ENCODE measurements at places on chromosomes 11 and 22.
A peak's percentile ranks its signal among the peaks of the same experiment; 100 is the strongest.

- peak; percentile 56 for DNase-seq
These were observed 48.4 kb downstream of the DDX10 start for GRCh38 chr11:108713076-108713790.

DNA sequence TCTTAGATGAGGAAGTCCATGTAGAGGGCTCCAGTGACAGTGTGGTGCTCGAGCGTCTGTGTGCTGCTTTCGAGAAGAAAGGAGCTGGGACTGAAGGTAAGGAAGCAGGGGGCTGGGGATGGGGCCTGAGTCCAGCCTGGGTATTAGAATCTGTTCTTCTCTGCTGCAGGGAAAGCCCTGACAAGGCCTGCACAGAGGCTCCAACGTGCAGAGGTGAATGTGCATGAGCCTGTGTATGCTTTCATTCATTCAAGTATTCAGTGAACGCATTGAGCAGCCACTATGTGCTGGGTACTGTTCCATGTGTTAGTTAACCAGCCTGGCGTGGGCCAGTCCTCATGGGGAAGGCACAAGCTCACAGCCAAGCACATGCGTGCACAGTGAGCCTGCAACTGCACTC lies 93.4 kb downstream of the MYO18B start:
- DNase-seq: no peak

- DNase-seq: no peak
These were observed 2.3 kb downstream of the C1QTNF6 start for GRCh38 chr22:37185646-37186227.

- DNase-seq: no peak
These were observed 991.7 kb downstream of the OPCML start for GRCh38 chr11:132540581-132540980.

GRCh38 chr11:36372101-36372771 lies 76.1 kb downstream of the PRR5L start:
- no peak for DNase-seq

DNA sequence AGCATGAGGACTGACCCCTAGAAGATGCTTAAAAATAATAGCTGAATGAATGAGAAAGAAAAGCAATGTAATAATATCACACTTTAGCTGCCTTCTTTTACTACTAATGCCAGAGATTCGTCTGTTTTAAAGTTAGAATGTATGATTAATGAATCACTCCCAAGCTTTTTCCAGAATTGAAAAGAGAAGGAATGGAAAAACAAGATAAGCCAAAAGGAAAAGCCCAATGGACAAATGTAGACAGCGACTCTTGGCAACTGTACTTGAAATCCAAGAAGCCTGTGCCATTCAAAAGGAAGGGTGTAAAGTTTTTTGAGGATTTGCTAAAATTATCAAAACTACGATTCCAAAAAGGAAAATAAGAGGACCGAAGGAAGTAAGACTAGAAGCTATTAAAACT lies 40.8 kb upstream of the PAMR1 start:
- DNase-seq: no peak

DNA sequence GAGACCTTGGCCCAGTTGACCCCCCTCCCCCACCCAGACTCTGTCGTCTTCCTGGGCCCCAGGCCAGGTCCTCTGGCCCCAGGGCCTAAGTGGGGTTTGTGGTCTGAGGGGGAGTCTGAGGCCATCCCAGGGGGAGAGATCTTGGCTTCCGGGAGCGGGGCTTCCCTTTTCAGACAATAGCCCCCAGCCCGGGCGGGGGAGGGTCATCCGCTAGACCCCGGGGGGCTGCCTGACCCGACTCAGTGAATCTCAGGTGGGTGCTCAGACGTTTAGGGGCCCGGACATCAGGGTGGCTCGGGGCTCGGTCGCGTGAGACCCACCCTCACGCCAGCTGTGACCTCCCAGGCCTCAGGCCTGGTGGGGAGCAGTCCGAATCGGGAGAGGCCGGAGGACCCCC lies 609 bp downstream of the MAPK11 start:
- DNase-seq: no peak

GRCh38 chr11:27315836-27316235 lies 47.2 kb downstream of the CCDC34 start:
- no peak for DNase-seq

DNA sequence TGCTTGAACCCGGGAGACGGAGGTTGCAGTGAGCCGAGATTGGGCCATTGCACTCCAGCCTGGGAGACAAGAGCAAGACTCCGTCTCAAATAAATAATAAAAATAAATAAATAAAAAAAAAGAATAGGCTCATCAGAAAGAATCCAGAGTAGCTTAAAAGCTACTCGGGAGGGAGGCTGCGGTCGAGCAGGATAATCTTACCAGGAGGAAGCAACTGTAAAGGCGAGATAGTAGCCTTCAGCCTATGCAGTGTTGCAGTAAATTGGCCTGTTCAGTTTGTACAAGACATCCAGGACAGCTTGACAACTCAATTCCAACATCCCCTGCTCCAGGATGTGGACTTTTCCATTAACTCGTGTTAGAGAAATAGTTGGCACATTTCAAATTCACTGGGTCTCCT lies 1164.7 kb downstream of the LRRC4C start:
- DNase-seq: no peak

DNA sequence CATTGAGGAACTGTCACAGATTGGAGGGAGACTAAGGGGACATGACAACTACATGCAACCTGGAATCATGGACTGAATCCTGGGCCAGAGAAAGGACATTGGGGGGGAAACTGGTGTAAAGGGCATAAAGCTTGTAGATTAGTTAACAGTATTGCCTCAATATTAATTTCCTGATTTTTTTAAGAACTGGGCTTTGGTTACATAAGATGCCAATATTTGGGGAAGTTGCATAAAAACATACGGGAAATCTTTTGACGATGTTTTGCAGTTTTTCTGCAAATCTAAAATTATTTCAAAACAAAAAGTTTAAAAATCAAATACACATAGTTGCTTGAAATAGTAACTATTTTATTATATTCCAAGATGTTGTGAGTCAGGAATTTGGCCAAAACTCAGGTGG lies 2.9 kb upstream of the FOLR3 start:
- DNase-seq: no peak

- no peak for DNase-seq
These were observed 5.1 kb downstream of the FZD4 start for GRCh38 chr11:86949995-86950660.

DNA sequence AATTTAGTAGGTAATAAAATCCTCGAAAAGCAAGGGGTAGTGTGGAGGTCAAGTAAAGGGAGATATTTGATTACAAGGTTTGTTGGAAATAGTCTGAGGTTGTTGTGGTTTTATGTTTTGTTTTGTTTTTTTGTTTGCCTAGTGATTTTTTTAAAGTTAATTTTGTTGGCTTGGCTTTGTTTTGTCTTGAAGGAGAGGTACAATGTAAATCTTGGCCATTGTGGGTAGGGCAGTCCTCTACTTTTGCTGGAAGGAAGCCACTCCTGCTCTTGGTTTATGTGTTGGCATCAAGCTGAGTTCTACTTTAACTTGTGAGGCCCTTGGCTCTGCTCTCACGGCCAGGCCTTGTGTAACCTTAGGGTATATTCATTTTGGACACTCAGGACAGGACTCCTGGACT lies 3.2 kb downstream of the AMOTL1 start:
- no peak for DNase-seq

- DNase-seq: no peak
These were observed 19.6 kb downstream of the P2RY2 start for GRCh38 chr11:73237471-73238290.

GRCh38 chr11:126492331-126493082 lies 137.0 kb downstream of the ST3GAL4 start:
- no peak for DNase-seq

- peak; percentile 61 for DNase-seq
These were observed 79.2 kb upstream of the GRIK4 start for GRCh38 chr11:120432056-120433018.

DNA sequence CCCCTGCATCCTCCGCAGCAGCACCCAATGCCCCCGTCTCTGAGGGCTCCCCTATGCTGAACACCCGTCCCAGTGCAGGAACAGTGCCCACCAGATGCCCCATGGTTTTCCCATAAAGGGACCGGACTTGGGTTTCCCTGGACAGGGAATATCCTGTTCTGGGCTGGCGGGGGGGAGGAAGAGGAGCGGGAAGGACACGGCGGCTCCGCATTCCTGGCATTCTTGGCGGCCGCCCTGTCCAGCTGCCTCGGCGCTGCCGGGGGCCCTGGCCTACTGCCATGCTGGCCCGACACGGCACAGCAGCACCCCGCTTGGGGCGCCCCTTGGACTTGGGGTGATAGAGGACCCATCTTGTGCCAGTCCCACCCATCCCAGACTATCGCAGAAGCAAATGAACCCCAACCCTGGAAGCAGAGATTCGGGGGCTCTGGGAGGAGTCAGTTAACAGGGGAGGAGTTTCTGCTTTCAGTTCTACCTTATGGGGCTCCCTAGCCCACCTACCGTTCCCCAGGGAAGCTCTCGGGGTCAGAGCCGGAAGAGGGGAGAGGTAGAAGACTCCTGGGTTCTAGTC lies 23.7 kb upstream of the CBX7 start:
- no peak for DNase-seq

GRCh38 chr11:114354076-114354475 lies 46.2 kb downstream of the C11orf71 start:
- no peak for DNase-seq
